ENCODE measurements at places on chromosomes 1 and 21.

DNA sequence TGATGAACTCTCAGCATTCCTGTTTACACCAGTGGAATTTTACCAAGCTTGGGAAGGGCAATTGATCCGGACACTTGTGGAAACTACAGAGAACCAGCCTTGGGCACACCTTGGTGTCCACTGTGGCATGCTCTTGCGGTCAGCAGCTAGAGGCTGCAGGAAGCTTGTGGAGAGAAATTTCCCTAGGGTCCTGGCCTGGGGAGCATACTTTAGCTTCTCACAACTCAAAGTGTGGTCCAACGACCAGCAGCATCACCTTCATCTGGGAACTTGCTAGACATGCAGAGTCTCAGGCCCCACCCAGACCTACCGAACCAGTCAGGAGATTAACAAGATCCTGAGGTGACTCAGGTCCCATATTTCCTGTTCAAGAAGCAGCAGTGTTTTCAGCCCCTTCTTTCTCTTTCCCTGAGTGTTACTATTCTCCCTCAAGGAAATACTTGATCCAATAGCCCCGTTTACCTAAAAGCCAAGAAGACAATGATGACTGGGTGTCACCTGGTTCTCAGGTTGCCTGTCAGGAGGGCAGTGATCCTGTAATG lies 55.7 kb upstream of the KCNE2 start:
- no peak for DNase-seq

DNA sequence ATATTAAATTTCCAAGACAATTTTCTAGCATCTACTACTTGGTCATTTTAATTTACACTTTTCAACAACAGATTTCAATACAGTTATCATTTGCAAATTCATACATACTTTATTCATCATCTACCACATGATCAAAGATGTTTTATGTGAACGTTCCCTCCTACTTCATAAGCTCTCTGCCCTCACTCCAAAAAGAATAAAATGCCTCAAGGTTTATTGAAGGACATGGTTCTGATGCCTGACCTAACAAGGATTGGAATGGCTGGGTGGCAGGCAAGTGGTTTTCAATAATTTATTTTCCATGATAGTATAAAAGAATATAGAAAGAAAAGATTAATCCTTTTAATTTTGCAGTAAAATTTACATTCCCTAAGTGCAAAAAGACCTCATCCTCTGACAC lies 5.4 kb downstream of the CDKN2C start:
- no peak for DNase-seq

- DNase-seq = no peak
These were observed 22.5 kb downstream of the DMAP1 start for GRCh38 chr1:44235808-44236207.

- DNase-seq = peak; percentile 55
These were observed 135.7 kb upstream of the KRTAP19-8 start for GRCh38 chr21:31173881-31174555.

- no peak for DNase-seq
These were observed 111.8 kb upstream of the NBPF11 start for GRCh38 chr1:148263906-148264255.

DNA sequence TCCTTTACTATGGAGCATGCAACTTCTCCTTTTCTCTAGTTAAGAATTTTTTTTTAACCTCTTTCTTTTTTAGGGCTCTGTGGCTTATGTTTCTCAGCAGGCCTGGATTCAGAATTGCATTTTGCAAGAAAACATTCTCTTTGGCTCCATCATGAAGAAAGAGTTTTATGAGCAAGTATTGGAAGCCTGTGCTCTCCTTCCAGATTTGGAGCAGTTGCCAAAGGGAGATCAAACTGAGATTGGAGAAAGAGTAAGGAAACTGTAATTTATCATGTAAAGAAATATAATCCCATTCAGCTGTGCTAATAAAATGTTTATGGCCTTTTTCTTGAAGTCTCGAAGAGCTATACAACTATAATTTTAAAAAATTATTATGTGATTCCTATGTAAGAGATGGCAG lies 70.1 kb downstream of the HSPA13 start:
- no peak for DNase-seq

- DNase-seq = no peak
These were observed 84.8 kb upstream of the CACYBP start for GRCh38 chr1:174914991-174915390.

GRCh38 chr1:21368515-21369289 lies 71.2 kb upstream of the NBPF3 start:
- peak; percentile 43 for DNase-seq

- no peak for DNase-seq
These were observed 110.5 kb upstream of the COL6A1 start for GRCh38 chr21:45870851-45871615.

DNA sequence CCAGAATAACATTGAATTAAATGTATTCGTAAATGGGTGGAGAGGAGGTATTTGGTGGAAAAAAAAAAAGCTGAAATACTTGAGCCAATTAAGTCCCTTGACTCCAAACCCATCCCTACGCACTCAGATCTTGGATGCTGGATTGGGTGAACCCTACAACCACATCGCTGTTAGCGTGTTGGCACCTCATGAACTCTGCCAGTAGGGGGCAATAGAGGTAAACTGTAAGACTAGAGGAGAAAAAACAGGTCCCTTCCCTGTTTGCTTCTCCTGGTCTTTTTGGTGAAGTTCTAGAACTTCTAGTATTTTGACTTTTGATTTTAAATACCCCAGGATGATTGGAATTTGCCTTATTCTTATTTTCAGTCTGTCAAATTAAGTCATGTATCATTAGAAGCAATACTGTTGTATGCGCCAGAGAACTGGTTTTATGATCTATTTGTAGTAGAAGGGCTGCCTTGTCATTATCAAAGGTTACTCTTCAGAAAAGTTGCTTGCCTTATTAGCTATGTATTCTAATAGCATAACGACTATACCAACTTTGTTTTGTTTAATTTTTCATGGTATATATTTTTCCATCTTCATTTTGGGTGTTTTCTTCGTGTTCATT lies 1.9 kb upstream of the OR13G1 start:
- peak; percentile 0 for DNase-seq

GRCh38 chr1:225554216-225554812 lies 98.6 kb downstream of the ENAH start:
- DNase-seq = no peak

DNA sequence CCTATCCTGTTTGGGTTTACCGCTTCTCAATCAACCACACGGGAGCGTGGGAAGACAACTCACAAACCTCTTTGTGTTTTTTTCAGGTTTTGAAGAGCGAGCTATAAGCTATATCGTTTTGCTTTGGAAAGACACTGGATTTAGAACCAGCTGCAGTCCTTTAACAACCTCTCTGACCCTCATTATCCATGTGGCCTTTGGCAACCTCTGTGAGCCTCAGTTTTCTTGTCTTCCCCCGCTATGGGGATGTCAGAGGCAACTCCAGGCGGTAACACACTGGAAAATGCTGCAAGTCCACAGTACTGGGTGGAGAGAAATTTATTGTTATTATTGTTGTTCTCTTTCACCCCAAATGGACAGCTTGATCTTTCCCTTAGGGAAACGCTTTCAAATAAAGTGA lies 100.0 kb downstream of the ETS2 start:
- DNase-seq = no peak

- no peak for DNase-seq
These were observed 3.8 kb downstream of the CDK18 start for GRCh38 chr1:205508227-205508714.

DNA sequence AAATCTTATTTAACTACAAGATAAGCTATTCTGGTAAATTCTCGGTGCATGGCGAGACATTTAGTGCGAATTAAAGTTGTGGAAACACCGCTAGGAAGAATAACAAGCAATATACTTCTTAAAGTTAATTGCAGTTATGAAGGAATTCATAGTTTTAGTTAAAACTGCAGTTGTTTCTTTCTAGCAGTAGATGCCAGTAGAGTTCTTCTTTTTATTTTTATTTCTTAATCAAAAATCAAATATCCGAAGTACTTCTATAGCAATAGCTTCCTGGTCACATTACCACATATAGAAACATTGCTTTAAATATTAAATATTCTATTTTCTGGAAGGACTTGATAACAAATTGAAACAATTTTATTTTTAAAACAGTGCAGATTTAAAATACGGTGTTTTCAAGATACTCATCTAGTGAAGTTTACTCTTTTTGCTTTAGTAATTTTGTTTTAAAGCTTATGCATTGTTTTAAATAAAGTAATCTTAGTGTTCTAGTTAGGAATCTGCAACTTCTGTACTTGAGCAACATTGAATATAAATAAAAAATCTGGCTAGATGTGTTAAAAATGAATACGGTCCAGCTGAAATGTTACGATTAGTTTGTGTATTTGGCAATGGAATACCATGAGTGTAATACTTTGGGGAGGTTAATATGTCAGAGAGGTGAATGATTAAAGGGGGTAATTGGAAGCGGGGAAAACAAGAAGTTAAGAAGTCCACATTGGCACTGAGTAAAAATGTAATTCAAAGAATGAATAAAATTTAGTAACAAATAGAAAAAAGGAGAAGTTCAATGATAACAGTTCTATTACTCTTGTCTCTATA lies 2.7 kb upstream of the PRKACB start:
- no peak for DNase-seq

DNA sequence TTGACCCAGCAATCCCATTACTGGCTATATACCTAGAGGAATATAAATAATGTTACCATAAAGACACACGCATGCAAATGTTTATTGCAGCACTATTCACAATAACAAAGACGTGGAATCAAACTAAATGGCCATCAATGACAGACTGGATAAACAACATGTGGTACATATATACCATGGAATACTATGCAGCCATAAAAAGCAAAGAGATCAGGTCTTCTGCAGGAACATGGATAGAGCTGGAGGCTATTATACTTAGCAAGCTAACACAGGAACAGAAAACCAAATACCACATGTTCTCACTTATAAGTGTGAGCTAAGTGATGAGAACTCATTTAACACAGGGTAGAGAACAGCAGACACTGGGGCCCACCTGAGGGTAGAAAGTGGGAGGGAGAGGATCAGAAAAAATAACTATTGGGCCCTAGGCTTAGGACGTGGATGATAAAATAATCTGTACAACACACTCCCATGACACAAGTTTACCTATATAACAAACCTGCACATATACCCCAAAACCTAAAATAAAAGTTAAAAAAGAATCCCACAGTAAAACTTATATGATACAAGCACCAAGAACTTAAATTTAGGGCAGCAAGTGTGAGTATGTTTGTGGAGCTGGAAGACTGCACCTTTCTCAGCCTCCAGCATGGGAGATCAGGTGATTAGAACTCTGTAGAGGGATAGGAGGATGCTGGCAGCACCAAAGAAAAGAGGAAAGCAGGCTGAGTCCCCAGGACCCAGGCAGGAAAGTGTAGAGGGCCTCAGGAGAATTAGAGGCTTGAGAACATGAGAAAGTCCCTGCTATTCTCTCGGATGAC lies 320.8 kb upstream of the USP24 start:
- DNase-seq = no peak

DNA sequence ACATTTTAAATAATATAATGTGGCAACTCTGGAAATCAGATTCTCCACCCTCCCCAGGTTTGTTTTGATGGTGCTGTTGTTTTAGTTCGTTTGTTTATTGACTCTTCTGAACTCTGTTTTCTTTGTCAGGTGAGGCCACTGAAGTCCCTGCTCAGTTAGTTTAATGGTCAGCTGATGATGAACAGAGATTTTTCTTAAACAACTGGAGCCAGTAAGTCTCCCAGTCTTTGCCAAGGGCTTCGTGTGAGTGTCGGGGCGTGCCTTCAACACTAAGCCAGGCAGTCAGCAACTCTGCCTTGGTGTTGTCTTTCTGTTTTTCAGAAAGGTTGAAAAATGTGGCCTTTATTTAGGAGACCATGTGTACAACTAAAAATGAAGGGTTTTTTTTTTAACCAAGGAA lies 58.9 kb downstream of the TEX35 start:
- DNase-seq = no peak

GRCh38 chr1:59309392-59309791 lies 12.5 kb downstream of the FGGY start:
- no peak for DNase-seq

DNA sequence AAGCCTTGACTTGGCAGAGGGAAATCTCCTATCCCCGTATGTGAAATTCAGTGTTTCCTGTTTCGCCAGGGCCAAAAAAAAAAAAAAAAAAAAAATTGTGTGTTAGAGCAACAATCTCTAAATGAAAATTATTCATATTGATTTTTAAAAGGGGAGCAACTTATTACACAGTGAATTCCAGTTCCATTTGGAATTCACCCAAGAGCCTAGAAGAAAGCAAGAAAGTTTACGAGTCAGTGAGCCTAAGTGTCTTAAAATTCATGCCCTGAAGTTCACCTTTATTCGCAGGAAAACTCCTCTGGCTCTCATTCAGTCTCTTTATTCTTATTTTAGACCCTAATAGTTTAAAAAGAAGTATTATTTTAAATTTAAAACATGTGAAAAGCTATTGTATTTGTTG lies 42.1 kb upstream of the HUNK start:
- no peak for DNase-seq

DNA sequence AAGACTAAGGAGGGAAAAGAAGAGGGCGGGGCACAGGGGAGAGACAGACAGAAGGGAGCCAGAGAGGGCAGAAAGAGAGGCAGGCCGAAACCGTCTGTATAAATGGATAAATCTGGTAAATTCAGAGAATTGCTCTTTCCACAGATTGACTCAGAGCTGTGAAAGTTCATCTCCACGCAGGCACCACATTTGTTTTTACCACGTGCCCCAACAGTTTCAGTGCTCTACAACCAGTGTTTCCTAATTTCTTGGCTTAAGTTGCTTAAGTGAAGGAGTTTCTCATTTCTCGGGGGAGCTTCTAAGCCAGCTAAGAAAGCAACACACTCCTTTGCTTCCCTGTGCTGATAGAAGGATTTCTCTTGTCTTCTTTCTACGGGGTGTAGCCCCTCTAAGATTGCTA lies 87.1 kb downstream of the ENAH start:
- DNase-seq = no peak

DNA sequence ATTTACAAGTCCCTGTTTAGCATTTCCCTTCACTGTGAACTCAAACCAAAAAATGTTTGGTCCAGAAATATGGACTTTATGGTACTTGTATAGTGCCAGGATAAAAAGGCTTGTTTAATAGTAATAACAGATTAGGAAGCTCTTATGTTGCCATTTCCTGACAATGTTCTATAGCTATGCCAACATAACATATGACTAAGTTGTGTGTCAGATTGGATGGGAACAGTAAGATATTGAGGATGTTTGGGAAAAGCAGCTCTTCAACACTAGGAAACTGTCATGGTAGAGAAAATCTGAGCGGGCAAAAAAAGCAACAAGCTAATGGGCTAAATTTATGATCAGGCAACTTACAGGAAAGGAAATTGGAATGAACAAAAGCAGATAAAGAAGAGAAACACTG lies 287.1 kb upstream of the ADGRL4 start:
- DNase-seq = no peak

DNA sequence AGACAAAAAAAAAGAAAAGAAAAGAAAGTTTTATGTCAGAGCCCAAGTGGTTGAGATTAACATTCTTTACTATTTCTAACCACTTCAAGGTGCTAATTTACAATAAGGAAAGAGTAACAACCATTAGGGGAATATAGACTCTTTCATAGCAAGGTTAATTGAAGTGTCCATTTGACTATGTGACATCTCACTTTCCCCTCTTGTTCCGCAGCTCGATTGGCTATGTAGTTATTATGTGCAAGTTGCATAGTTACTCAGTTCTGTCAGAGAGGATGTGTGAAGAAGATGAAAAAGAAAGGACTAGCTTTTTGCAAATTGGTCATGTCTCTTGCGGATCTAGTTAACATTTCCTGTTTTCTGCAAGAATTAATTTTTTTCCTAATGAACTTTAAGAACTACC lies 273.7 kb downstream of the RGS7 start:
- DNase-seq = no peak

- no peak for DNase-seq
These were observed 4.2 kb downstream of the RAP1GAP start for GRCh38 chr1:21664806-21665588.

Data from stimulated activated CD4-positive, alpha-beta T cell treated with anti-CD3 and anti-CD28 coated beads, Interleukin-12 subunit alpha, Interleukin-12 subunit beta, amount 100 ng/mL, for 24 hours (primary cell).